ENCODE measurements at places on chromosomes 7 and 10.

DNA sequence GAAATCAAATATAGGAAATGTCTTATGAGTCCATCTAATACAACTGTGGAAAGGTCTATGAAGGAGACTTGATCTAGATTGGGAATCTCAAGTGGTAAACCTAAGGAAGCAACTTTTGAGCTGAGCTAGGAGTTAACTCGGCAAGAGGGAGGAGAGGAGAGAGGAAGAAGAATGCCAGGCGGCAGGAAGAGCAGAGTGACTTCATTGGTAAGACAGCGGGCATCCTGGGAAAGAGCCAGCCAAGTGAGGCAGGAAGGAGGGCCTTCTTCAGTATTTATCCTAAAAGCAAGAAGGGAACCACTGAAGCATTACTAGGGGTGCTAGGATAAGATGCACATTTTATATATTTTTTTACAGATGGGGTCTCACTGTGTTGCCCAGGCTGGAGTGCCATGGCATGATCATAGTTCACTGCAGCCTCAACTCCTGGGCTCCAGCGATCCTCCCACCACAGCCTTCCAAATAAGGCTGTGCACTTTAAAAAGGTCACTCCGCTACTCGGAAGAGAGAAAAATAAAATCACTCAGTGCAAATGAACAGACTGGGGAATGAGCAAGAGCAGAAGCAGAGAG is 2.0 kb downstream of the BCL7B start:
- DNase-seq = no peak

DNA sequence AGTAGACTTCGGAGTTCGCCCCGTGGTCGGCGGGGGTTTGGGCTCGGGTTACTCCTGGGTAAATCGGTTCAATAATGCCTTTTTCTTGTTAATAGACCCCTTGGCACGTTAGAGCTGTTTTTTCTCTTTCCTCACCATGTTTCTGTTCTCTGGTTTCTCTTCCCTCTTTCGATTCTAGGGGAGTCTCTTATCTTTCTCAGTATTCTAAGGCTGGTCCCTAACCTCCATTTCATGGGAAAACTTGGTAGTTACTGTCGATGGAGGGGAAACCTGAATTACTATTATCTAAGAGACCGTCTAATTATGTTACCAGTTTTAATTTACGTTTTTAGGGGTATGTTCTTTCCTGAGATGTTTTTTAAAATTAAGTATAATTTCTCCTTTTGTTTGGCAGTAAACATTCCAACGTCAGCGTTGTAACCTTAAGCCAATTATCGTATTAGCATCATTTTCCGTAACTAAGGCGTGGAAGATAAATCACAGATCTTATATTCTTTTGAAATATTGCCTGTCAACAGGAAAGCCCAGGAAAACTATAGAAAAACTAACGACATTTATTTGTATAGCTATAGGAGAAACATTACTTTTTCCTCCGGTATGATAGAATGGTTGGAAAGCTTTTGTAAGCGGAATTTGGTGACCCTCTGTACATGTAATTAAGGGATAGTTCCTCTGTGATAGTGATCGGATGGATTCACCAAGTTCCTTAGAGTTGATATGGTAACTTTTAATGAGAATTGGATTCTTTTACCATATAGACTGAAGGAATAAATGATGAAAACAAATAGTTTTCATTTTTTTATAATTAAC is 847 bp downstream of the BTAF1 start:
- DNase-seq = no peak

- no peak for DNase-seq
Observed at GRCh38 chr7:148398844-148399365, 191.7 kb upstream of the C7orf33 start.

GRCh38 chr7:12582362-12582761 is 11.8 kb downstream of the SCIN start:
- no peak for DNase-seq

- DNase-seq = peak; percentile 5
Observed at GRCh38 chr7:140639366-140640053, 1.1 kb downstream of the DENND2A start.

All from stimulated activated CD8-positive, alpha-beta memory T cell treated with anti-CD3 and anti-CD28 coated beads, Interleukin-7, amount 100 ng/mL, for 4 hours (primary cell).